Astrocyte of the cerebellum (primary cell): ENCODE measurements at places on chromosomes 5 and 9.

DNA sequence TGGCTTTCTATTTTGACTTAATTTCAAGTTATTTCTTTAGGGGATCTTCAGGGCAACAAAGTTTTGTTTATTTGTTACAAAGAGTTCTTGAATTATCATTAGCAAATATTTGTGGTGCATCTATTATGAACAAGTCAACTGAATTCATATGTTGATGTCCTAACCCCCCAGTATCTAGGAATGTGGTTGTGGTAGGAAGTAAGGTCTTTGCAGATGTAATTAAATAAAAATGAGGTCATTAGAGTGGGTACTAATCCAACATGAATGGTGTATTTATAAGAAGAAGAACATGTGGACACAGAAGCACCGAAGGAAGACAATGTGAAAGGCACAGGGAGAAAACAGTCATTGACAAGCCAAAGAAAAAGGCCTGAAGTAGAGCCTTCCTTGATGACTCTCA is 474.0 kb upstream of the DAB2 start:
- peak; percentile 29 for DNase-seq

- no peak for DNase-seq
Observed at GRCh38 chr5:66602621-66603020, 6.4 kb downstream of the MAST4 start.

GRCh38 chr5:140311011-140311467 is 8.1 kb upstream of the PFDN1 start:
- peak; percentile 78 for DNase-seq

DNA sequence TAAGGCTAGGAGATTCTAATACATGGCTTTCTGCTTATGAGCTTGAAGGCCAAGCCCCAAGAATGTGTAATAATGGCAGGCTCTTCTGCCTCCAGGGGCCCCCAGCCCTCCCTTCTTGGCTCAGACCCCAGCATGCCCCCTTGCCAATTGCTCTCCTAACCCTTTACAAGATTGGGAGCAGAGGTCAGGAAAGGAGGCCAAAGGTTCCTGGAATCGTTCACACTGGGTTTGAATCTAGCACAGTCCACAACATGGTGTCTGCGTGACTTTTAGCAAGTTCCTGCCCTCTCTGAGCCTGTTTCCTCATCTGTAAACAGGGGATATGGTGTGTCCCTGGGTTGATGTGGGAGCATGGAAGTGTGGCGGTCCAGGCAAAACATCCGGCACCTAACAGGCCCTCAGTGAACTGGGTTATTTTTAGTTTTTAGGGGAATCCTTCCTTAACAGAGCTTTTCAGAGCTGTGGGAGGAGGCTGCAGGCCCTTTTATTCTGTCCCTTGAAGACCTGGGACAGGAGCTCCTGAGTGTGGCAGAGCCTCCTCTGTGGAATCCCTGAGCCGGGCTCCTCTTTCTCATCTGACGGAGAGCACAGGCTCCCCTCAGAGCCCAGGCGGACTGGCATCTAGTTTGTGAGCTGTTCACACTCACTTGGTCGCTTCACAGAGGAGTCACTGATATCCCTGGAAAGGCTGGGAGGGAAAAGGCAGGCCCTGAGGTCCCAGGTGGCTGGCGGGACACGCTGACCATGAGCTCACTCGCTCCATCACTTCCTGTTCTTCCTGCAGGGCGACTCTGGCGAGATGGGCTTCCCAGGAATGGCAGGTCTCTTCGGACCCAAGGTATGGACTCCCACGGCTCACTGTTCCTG is 23.4 kb upstream of the ORM1 start:
- no peak for DNase-seq

DNA sequence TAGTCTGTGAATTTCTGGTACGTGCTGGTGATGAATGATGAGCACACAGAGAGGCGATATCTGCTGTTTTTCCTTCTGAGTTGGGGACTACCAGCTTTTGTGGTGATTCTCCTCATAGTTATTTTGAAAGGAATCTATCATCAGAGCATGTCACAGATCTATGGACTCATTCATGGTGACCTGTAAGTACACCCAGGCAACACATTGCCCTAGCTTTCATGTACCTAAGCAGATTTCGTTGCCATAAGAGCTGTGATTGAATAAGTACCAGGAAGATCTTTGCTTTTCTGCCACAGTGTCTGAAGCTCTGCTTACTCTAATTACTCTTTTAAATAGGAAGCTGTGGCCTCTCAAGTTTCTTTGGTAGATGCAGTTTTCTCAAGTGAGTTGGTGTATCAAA is 397.8 kb downstream of the ARRDC3 start:
- DNase-seq, result no peak

GRCh38 chr5:168176251-168176650 is 115.2 kb upstream of the WWC1 start:
- DNase-seq, result no peak

DNA sequence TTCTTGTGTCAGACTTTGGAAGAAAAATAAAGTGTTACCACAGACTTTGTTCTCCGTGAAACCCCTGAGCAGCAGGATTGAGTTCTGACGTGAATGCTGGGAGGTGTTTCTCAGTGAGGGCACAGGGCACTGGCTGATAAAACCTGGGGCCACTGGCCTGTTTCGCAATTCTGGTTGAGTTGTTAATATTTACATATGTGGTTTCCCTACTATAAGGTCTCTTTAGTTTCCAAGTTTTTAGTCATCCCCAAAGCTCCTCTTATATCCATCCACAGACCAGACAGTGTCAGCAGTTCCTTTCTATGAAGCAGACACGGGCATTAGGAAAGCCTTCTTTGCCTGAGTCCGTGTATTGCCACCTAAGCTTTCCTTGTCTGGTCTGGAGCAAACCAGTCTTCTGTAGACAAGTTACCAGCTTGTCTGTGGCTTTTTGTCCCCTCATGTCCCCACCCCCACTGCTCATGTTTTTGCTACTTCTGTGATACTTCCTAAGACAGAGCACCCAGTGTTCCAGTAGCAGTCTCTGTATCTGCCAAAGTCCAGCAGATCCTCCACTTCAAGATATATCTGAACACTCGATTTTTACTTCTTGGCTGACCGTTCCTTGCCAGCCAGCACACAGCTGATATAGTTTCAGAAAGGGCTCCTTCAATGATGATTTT is 42.0 kb downstream of the ACO1 start:
- DNase-seq, result peak; percentile 84

- DNase-seq, result no peak
Observed at GRCh38 chr5:56962286-56962685, 10.4 kb upstream of the MIER3 start.

DNA sequence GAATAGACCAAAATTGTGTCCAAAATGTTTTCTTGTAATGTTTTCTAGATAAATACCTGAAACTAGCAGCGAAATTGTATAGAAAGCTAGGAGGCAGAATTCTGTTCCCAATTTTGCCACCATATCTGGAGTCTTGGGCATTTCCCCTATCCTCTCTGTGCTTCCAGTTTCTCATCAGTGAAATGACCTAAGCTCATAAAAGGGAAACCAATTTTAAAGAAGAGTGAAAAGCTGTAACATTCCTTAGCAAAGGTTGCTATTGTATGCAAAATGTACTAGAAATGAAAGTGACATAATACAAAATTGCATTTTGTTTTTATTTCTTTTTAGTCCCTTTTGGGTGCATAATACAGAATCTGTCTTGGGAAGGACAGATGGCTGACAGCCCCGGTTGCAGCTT is 36.8 kb upstream of the CAST start:
- no peak for DNase-seq

GRCh38 chr9:80632041-80632440 is 1057.3 kb downstream of the TLE1 start:
- no peak for DNase-seq

DNA sequence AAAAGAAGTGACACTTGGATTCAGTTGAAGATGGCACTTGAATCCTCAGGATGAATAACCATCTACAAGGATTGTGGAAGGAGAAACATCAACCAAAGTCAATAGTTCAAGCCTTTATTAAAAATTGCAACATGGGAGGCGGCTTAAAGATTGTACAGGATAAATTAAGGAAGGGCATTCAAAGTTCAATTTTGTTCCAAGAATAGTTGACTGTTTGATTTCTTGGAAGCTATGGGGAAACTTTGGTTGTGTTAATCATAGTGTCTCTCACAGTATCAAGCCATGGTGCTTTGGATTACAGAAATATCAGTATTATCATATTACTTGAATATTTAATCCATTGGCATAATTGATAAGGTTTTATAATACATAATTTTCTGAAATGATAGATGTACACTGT is 1844.3 kb downstream of the MAT2B start:
- no peak for DNase-seq

GRCh38 chr5:14727428-14727865 is 62.9 kb downstream of the OTULIN start:
- peak; percentile 74 for DNase-seq

DNA sequence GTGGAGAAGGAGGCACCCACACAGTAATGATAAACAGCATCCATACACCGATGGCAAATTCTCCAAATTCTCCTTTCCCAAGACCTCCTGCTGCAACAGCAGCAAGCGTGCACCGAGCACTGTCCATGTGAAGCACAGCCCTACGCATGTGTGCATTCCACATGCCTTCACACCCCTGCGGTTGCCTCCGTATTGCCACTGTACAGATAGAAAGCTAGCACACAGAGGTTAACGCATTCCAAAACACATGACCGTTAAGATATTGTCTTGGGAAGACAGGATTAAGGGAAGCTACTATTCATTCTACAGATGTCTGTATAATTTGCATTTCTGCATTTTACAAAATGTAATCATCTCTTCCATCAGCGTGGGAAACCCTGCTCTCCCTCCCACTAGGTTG is 6.6 kb downstream of the FLT4 start:
- no peak for DNase-seq

DNA sequence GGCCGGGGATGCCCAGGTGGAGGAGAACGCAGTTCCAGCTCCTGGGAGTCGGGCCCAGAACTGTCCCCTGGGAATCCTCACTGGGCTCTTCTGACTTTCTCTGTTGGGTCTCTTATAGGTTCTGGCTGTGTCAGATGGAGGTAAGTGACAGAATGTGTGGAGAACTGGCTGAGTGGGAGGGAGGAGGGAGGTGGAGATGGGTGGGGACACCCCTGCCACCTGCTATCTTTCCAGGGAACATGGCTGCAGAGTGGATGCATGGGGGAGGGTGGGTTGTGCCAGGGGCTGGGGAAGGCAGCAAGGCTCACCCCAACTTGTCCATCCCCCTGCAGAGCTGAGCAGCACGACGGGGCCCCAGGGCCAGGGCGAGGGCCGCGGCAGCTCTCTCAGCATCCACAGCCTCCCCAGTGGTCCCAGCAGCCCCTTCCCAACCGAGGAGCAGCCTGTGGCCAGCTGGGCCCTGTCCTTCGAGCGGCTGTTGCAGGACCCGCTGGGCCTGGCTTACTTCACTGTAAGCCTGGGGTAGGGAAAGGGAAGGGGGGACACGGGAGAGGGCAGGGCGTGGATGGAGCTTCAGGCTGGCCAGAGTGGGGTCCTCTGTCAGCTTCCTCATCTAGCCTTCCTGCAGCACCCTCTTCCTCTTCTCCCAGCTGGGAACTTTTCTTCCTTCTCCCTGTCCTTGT is 8.3 kb downstream of the RGS14 start:
- no peak for DNase-seq

DNA sequence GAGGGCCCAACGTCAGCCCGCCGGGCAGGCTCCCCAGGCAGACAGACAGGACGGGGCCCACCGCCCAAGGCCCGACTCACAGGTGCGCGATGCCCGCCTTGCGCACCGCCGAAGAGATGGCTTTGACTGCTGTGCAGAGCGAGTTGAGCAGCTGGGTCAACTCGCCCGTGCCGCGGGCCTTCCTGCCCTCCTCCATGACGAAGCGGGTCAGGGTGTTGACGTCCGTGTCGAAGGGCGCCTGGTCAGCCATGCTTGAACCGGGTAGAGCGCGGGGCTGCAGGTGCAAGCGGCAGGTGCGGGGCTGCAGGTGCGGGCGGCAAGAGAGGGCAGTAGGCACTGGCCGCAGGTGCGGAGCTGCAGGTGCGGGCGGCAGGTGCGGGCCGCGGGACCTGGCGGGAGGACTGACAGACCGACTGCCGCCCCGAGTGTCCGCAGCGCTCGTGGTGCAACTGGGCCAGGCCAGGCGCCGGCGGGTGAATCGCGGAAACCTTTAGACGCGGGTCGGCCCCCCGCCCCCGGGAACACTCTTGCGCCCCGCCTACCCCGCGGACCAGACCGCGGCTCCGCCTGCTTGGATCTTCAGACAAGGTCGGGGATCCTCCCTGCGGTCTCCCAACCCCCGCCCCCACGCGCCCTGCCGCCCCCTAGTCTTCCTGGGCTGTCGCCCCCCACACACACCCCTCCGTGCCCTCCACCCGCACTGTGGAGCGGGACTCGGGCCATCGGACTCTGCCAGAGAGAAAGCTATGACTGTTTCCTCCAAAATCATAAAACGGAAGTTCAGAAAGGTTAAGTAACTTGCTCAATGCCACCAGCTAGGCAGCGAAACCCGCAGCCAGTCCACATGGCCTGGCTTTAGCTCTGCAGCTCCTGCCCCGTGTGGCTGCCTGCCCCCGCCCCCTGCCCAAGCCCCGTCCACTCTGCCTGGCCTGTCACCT is at the start of gene FBP1:
TSS of gene FBP1 (minus strand) at position 458 of the 938 bp plus-strand sequence. CDS start at position 250, 208 bp downstream.
- no peak for DNase-seq

DNA sequence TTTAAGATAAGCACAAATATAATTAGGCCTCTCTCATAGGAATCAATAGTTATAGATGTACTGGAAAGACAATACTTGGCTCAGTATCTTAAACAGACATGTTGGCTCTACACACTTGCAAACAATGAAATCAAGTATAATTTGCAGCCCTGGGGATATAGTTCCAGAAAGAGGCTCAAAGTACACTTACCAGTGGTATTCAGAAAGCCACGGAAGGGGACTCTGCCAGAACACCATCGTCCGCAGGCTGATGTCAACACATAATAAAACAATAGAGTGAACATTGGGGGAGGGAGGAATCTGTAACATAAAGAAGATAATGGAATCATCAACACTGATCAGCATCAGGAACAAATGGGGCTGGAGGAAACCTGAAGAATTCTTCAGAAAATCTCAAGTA is 31.2 kb upstream of the EBF1 start:
- no peak for DNase-seq

GRCh38 chr5:145825751-145826180 is 9.4 kb downstream of the PRELID2 start:
- DNase-seq, result peak; percentile 66

- DNase-seq, result no peak
Observed at GRCh38 chr9:8831568-8831967, 1032.0 kb upstream of the DMAC1 start.

GRCh38 chr5:52177193-52177592 is 610.5 kb upstream of the ITGA1 start:
- DNase-seq, result no peak

DNA sequence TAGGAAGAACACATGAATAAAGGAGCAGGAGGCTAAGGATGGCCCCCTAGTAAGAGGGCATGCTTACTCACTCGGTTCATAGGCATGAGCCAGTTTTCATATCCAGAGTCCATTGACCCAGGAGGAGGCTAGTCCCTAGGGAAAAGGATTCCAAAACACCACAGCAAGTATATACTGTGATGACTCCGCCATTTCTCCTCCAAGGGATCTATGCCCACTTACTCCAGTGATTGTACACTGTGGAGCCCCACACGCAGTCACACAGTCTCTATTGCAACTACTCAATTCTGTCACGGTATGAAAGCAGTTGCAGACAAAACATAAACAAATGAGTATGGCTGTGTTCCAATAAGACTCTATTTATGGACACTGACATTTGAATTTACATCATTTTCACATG is 117.7 kb upstream of the ALDH1B1 start:
- DNase-seq, result no peak
